ENCODE measurements at places on chromosomes 1 and 21.
A peak's percentile ranks its signal among the peaks of the same experiment; 100 is the strongest.

- no peak for DNase-seq
Measured at GRCh38 chr1:165397944-165398343, 41.4 kb upstream of the LMX1A start.

DNA sequence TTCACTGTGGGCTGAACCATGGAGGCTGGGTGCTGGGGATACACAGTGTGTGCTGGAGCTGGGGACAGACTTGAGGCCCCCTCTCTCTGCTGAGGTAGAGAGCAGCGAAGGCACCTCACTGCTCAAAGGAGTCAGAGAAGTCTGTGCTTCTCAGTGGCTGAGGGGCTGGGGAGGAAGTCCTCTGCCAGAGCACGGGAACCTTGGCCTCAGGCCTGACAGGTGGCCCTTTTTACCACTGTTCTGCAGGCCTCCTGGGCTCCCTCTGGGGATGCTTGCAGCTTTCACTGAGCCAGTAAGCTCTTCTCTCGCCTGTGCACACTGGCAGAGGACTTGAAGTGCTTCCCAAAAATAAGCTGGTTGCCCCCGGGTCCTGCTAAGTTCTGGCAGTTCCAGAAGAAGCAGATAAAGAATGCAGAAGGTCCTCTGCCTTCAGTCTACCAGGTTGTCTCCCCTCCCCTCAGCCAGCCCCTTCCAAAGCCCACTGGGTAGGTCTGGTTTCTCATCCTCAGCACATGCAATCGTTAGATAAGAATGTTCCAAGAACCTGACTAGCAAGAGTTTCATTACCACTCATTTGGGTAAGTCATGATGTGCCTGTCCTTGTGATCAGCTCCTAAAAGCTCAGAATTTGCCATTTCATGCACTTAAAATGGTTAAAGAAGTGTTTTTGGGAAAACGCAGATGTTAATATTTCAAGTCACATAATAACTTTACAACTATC, 53.9 kb downstream of the TENT5C start:
- no peak for DNase-seq

- peak; percentile 77 for DNase-seq
Measured at GRCh38 chr1:225652729-225653462, at the start of gene ENAH. ENAH (minus strand) TSS chr1:225653123; CDS start chr1:225652690, 433 bp downstream.

DNA sequence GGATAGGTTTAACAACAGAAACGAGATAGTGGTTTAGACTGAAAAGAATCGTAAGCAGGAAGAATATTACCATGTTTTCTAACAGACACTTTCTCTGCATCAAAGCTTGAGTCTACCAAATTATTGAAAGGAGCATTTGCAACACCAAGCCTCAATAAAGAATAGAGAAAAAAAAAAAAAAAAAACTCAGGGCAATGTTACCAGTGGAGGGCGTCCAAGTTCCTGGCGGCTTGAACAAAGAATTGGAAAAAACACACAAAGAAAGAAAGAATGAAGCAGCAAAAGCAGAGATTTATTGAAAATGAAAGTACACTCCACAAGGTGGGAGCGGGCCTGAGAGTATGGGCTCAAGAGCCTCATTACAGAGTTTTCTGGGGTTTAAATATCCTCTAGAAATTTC, 686.5 kb upstream of the ADGRL2 start:
- no peak for DNase-seq

- DNase-seq = no peak
Measured at GRCh38 chr1:75611014-75611413, at the start of gene SLC44A5. SLC44A5 (minus strand) TSS chr1:75611114; CDS start chr1:75541447, 69,667 bp downstream.

GRCh38 chr1:67880056-67880601, 46.9 kb upstream of the GNG12 start:
- DNase-seq = no peak

- no peak for DNase-seq
Measured at GRCh38 chr1:81834921-81835698, 34.4 kb downstream of the ADGRL2 start.

DNA sequence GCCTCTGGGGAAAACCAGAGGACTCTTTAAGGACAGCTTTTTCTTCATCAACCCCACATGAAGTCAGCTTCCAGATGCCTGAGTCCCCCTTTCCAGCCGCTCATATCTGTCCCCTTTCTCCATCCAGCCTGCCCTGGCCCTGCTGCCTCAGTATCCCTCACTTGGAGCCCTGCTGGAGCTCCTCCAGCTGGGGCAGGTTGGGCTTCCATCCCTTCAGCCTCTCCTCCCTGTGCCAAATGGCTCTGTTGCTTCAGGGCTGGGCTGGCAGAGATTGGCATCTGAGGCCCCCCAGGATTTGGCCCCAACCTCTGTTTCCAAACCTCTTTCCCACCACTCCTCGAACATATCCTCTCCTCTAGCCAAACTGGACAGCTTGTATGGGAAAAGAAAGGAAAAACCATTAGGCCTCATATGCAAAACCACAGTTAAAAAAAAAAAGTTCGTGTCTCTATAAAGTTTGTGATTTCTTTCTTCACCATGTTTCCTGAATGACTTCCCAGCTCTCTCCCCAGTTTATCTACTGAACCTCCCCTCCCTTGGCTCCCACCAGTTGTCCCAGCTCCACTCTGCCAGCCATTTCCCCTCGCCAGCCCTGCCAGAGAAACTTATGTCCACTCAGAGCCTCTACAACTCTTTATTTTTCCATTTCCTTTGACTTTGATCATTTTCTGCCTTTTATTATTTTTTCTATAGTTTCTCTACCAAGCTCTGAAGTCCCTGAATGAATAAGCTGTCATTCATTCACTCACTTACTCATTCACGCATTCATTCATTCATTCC, 217.9 kb downstream of the FOXD2 start:
- DNase-seq = no peak

DNA sequence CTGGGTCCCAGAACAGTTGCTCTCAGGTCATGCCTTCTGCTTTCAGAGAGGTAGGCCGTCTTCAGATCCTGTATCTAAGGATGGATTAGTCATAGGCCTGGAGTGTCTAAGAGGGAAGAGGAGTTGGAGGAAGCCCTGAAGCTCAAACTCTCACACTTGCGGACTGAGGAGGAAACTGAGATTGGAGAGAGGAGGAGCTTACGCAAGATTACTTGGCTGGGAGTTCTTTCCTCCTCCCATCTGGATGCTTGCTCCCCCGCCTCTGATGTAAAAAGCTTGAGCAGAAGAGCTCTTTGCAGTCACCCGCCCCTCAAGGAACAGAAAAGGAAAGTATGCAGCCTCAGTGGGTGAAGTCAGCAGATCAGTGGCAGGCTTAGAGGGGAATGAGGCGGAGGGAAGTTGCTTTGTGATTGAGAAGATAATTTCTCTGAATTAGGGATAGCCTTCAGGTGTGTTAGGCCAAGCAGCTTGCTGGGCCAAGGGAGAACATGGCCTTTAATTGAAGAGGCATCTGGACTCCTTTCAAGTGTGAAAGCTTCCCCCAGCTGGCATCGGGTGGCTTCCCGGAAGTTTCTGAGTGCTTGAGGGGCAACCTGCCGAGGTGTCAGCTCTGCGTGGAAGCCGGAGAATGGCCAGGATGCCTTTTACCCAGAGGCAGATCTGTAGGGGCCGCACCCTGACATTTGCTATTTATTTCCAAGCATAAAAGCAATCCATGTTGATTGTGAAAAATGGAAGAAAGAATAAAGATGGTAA, 6.6 kb downstream of the ADORA1 start:
- DNase-seq = no peak

DNA sequence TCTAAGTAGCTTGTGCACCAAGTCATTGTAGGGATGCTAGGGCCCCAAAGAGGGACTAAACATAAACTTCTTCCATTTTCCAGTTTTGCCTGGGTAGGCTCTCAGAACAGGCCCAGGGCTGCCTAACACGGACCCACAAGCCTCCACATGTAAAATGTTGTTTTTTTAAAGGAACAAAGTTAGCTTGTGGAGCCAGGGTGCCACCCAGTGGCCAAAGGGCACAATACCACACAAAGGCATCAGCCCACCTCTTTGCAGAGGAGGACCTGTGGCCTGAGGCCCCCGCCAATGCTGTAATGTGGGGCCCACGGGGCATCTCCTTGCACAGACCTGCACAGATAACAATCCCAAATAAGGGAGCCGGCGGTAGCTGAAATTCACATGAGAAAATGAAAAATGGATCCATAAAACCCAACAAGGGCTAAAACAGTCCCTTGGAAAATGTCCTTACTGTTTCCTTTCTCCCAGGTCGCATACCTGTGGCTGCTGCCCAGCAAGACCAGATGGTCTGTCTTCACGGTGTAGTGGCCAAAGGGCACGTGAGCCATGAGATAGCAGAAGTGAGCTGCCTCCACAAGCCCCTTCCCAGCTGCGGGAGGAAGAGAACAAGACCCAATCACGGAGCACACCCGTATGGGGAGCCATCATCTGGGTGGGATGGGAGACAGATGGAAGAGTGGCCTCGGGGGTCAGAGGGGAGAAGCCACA, 23.8 kb downstream of the SEC16B start:
- DNase-seq = peak; percentile 82

GRCh38 chr1:228846952-228847351, 111.7 kb downstream of the RHOU start:
- DNase-seq = no peak

DNA sequence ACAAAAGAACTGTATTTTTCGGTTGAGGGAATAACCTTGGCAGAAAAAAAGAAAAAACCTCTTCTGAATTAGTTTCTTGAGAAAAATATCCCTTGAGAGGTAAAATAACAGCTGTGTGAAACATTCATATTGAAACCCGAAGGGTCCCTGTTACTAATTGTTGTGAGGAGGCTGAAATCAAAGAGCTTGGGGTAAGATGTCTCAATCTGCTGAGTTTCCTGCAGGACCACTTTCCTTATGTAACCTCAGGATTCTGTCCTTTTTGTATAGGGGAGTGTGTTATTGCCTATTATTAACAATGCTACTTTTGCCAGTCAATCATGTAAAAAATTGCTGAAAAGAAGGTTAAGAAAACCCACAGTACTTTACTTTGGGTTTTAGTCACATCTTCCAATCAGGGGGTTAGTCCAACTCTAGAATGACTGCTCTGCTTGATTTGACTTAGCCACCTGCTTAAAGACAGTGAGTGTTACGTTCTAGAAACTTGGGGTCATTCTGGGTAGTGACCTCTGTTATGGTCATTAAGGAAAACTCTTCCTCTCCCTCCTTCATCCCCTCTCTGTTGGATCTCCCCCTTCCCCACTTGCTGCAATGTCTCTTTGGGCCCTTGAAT, 138.8 kb downstream of the GIPC2 start:
- no peak for DNase-seq

GRCh38 chr21:37231249-37231645, 35.9 kb downstream of the VPS26C start:
- no peak for DNase-seq

DNA sequence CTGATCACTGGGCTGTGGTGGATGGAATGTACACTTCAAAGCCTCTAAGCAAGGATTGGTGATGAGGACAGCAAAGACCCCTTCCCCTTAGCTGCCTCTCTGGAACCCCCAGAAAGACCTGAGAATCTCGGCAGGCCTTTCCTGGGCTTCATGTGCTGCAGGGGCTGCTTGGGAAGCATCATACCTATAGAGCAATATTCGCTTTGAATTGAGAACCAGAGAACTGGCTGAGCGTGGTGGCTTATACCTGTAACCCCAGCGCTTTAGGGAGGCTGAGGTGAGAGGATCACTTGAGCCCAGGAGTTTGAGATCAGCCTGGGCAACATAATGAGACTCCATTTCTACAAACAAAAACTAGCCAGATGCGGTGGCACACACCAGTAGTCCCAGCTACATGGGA, 22.0 kb downstream of the CSF1 start:
- no peak for DNase-seq

DNA sequence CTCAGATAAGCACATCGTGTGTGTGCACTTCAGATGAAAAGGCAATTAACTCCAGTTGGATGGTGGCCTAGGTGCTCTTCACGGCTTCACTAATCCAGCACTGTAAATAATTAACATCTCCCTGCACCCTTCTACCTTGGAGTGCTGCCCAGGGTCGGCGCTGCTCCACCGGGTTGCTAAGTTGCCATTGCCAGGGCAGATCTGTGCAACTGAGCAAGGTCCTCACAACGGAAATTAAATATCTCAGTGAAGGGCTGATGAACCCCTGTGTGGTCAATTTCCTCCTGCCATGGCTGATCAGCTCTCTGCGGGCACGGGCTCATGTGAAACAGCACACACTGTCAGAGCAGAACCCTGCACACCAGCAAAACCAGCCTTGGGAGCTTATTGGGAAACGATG, 63.2 kb downstream of the SYDE2 start:
- no peak for DNase-seq

- DNase-seq = no peak
Measured at GRCh38 chr1:158285756-158286241, 3.9 kb upstream of the CD1C start.

- DNase-seq = no peak
Measured at GRCh38 chr1:98331718-98332311, 329.7 kb upstream of the SNX7 start.

- DNase-seq = no peak
Measured at GRCh38 chr1:179038528-179039281, 13.0 kb downstream of the FAM20B start.

GRCh38 chr1:221241157-221241556, 361.9 kb downstream of the HLX start:
- no peak for DNase-seq

DNA sequence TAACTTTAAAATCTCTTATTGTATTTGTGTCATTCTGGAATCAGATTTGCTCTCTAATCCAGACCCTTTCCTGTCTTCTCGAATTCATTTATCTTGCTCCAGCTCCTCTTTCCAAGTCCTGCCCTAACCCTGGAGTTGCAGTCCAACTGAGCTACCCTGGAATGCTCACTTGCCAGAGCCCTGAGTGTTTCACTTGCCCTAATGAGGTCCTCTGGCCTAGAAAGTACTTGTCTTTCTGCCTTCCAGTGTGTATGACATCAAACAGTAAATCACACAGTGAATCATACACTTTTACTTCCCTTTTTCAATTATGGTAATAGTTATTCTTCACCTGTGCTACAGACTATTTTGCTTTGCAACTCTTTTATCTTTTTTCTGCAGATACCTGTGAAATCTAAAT, 96.9 kb downstream of the NEK7 start:
- no peak for DNase-seq

GRCh38 chr1:36790191-36790590, 244.1 kb downstream of the GRIK3 start:
- no peak for DNase-seq

DNA sequence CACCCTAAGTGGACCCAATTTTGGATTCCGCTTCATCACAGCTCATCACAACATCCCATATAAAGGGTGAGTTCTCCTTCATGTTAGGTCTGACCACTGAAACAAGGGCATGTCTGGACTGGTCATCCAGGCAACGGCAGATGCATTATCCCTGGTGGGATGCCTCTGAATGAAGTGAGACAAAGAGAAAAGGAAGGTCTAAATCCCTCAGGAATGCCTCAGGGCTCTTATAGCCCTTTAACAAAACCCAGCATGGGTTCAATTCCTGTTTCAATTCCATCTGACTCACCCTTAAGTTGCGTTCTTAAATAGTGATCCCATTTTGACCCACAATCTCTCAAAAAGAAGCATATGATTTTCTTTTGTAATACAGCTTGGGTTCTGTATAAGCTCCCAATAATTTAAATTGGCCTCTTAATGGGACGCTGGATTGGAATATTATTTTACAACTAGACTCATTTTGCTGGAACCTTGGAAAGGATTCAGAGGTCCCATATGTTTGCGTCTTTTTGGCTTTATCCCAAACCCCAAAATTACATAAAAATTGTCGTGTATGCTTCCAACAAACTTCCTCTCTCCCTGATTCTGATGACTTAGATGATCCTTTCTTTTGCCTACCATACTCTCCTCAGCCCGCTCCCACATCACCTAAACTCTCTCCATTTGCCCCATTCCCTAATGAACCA, 287.4 kb upstream of the ZP4 start:
- no peak for DNase-seq

GRCh38 chr1:199545780-199546179, 481.7 kb upstream of the NR5A2 start:
- DNase-seq = peak; percentile 37

GRCh38 chr21:43191521-43191920, 22.7 kb downstream of the CRYAA start:
- DNase-seq = peak; percentile 4

All from WTC11 (cell line).